ENCODE measurements at places on chromosomes 1 and 21.

- DNase-seq = no peak
Observed at GRCh38 chr1:39576016-39576657, 453 bp downstream of the PABPC4 start.

- no peak for DNase-seq
Observed at GRCh38 chr1:2508180-2508579, 18.2 kb downstream of the PANK4 start.

- no peak for DNase-seq
Observed at GRCh38 chr1:213512316-213512715, 461.3 kb downstream of the RPS6KC1 start.

DNA sequence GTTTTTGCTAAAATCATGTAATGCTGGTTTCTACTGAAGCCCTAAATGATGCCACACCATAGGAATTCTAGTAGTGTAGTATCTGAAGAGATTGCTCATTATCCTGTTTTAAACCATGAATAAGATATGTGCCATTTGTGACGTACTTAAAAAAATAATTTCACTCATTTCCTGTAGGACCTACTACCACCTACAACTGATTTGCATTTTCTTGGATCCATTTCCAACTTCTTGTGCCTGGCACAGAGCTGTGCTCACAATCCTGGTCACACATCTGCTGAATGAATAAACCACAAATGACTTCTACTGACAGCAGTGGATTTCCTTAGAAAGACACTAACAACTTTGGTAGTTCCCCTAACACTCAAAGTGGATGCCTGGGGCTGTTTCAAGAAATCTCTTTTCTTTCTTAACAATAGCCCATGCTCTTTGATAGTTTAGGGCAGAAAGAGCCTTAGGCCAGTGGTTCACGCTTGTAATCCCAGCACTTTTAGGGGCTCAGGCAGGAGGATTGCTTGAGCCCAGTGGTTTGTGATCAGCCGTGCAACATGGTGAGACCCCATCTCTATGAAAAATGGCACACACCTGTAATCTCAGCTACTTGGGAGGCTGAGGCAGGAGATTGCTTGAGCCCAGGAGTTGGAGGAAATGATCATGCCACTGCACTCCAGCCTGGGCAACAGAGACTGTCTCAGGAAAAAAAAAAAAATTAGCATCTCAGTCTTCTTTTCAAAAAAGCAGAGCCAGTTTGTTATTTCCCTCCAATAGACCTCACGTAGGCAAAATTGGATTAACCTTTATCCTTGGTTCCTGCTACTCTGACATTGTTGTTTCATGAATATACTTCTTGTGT is 13.0 kb upstream of the BATF3 start:
- DNase-seq = no peak

DNA sequence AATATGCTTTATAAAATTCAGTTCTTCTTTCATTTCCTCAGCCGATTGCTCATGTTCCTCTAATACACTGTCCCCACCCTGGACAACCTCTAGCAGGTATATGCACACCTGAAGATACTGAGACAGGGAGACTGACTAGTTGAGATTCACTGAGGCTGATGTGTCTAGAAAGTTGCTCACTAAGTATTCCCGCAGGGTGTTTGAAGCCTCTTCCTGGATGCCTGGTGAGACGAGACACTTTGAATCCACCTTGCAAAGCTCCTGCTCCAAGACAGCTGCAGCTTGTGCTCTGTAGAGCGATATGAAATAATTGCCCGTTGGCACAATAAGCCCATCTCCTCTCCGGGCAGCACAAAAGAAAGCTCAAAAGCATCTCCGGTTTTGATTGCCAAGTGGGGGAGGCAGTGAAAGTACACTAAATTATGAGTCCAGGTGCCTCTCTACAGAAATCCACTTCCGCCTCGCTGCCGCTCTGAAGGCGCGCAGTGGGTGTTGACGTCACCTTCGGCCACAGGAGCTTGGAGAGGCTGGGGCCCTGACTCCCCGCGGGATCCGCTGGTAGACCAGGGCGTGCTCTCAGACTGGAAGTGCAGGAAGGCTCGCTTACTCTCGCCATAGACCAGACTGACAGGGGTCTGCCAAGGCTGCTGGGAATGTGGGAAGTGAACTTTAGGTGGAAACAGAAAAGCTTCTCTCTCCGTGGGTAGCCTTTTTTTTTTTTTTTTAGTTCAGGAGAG is 46.3 kb downstream of the GPA33 start:
- DNase-seq = no peak

GRCh38 chr1:162218975-162219374 is 149.5 kb downstream of the NOS1AP start:
- no peak for DNase-seq

DNA sequence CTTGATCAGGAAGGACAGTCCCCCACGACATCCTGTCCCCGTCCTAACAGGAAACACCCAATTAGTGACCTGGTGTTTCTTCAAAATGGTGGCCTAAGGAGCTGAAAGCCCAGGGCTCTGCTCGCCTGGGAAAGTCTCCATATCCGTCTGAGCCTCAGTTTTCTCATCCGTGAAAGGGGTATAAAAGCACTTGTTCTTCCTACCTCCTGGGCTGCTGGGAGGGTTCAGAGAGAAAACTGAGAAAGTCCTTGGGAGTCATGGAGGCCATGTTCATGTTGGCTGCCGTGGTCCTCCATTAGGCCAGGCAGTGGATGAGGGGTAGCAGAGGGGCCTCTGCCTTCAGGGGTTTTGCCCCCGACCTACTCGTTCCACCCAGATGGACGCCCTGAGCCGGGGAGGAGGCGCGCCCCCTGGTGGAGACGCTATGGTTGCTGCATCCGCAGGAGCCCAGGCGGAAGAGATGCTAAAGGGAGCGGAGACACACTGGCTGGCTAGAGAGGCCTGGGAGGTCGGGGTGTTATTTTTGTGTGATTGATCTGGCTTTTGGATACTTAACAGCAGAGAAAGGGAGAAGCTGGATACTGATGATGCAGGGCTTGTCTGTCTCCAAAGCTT is 113.5 kb downstream of the PRDM2 start:
- DNase-seq = peak; percentile 71

DNA sequence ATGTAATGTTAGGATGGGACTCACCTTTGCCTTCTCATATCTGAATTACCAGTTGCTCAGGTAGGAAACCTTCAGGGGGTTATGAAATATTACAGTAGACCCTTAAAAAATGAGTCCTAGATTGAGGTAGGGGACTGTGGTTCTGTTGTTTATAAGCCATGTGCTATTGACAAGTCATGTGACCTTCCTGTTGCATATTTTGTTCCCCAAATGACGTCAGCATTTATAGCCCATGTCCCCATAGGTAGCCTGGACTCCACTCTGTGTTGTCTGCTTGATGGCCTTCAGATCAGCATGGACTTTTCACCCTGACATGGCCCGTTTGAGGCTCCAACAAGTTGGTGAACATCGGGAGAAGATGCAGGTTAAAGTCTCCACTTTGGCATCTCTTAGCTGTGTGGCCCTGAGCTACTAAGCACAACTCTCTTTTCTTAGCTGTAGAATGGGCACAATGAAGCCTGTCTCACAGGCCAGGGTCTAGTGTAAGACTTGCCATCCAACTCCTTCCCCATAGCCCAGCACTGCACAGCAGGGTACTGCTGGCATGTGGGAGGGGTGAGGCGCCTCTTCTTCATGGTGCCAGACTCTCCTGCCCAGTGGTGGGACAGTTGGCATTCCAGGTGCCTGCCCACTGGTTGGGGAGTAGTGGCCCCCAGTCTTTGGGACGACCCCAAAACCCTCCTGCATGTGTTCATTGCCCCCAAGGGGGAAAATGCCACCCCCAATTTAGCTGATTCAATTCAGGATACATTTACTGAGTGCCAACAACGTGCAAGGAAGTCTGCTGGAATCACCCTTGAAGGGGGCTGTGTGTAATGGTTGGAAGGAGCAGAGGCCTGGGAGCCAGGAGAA is 36.1 kb upstream of the TTC22 start:
- DNase-seq = peak; percentile 35

DNA sequence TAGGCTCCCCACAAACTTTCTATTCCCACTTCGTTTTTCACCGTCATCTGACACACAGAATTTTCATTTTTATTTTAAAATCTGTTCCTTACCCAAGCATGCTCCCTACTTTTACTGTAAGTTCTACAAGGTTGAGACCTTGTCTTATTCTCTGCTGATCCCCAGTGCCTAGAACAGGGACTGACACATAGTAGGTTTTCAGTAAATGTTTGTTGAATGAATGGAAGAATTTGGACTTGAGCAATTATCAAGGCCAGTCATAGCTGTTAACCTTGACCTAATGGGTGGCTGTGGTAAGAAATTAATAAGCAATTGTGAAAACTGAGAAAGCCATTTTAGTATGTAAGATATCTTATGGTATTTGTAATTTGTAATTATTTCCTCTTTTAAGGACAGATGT is 71.1 kb downstream of the LAMC1 start:
- no peak for DNase-seq

Measured in chondrocyte (in vitro differentiated cells).